Stimulated activated naive CD4-positive, alpha-beta T cell (primary cell): ENCODE measurements at places on chromosomes 1 and 21.

GRCh38 chr1:36703526-36704208 is 221.0 kb upstream of the CSF3R start:
- no peak for DNase-seq

DNA sequence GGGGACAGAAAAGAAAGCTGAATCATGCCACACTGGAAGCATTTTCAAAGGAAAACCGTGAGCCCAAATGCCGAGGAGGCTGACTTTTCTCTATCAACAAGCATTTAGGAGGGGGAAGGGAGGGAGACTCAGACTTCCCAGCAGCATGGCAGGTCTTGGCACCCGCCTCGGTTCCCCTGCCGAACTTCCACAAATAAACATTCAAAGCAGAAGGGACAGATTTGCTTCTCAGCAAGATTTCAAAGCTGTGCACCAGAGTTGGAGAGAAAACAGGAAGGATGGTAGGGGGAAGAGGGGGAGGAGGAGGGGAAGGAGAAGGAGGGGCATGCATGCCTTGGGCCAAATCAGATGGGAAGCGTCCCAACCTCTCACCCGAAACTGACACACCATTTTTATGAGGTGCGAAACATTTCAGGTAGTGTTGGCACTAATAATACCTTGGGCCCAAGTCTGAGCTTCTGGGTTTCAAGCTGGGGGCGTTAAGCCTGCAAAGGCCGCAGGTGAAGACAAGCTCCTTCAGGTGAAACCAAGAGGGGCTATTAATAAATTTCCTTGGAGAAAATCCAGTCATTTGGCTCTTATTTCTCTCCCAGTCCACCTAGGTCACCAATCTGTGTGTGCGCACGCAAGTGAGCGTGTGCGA is 26.4 kb downstream of the ABCA4 start:
- no peak for DNase-seq

DNA sequence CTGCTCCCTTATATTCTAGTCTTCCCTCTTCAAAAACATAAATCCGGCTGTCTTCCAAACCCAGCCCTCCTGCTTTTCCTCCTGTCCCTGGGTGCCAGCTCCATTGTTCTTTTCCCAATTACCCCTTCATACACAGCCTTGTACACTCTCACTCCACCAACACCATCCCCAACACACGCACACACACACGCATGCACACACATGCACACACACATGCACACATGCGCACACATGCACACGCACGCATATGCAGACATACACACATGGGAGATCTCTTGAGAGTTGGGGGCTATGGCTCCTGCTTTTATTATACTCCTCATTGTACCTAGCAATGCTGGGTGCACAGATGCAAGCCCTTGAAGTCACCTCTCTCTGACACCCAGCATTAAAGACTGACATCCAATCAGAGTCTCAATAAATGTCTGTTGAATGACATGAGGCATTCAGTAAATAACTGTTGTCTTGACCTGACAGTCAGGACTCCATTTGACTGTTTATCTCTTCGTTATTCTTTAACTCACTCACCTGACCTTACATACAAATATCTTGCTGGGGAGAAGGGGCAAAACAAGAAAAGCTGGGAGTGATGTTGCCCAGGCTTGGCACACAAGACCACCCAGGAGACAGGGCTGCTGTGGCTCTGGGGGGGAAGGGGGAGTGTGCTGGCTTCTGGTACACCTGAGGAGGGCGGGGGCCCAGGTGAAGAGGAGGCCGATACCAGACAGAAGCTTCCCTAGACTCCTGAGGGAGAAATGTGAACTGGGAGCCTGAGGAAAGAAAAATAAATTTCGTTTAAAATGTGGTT is 16.0 kb downstream of the ABCA4 start:
- DNase-seq: no peak

DNA sequence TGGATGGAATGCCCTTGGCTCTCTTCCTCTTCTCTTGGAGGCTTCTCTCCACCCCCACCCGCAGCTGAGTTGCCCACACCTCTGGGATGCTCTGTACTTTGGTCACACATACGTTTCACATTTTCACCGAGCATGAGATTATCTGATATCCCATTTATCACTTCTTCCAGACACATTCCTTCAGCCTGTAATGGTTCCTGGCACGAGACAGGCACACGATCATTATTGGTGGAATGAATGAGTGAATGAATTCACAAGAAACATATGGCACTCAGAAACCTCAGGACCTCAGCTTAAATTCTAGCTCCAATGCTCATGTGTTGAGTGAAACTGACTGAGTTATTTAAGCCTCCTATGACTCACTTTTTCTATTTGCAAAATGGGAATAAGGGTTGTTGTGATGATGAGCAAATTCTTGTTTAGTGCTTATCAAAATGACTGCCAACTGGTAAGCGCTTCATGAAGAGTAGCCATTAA is 242.7 kb upstream of the JUN start:
- no peak for DNase-seq

GRCh38 chr21:34635307-34635706 is 20.4 kb upstream of the RCAN1 start:
- no peak for DNase-seq

GRCh38 chr1:207807326-207807689 is 55.5 kb downstream of the CD46 start:
- no peak for DNase-seq
